ENCODE measurements at places on chromosomes 4 and X. TPM values are rescaled to one million over a fixed set of nuclear protein-coding genes. Genes with fewer than 3 reads are reported as not detected.

DNA sequence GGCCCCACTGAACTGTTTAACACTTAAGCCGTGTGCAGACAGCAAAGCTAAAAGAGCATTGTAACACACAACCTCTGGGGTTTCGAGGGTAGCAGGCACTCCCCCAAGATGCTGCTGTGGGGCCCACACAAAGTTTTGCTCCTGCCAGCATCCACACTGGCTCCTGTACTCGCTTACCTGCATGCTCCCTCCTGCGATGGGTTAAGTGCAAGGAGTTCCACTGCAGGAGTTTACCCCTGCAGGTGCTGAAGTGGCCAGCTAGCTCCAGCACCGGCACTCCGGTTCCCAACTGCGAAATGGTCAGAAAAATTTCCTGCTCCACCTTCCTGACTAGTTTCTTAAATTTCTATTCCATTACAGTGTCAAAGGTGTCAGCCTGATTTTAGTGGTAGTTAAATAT lies 443.5 kb downstream of the PCDH10 start:
- H3K4me3 ChIP-seq: no peak overlapping the region
- no peak for DNase-seq
- H3K27ac ChIP-seq: no peak overlapping the region
- H3K4me1 ChIP-seq: no peaks in the 10 kb centered on the region

DNA sequence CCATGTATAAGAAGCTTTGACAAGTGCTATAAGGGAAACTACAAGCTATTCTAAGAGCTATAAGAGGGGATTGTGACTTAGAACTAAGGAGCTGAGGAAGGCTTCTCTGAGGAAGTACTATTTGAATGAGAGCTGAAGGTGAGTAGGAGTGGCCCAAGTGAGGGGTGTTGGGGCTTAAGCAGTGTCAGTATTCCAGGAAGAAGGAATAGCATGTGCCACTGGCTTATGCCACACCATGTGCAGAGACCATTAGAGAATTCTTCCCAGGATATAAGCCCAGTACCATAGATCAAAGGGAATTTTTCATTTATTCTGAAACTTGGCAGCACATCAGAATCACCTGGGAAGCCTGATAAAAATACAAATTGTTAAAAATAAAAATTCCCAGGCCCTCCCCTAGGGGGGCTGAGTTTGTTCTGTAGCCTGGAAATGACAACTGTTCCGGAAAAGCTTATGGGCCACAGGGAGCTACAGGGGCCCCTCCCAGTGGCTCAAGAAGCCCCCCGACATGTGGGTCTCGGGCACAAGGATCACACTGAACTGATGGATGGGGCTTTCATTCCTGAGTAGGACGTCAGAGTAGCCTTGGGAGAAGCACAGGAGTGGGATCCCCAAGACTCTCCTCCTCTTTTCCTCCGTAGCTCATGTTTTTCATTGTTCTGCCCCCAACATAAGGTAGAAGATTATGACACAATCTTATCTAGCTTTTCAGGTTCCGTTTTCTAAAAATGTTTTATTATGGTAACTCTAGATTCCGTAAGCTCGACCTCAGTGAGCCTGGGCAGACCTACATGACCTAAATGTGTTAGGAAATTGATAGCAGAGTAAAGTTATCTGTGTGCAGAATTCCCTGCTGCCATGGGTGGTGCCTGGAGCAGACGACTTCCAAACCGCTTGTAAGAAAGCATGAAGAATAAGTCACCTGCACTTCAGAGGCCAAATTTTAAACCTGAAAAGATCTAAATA lies 119.3 kb downstream of the AFF1 start:
- peaks cover 17% of the 10 kb centered on the region for H3K4me1 ChIP-seq
- no peak overlapping the region for H3K27ac ChIP-seq
- H3K4me3 ChIP-seq: no peak overlapping the region

DNA sequence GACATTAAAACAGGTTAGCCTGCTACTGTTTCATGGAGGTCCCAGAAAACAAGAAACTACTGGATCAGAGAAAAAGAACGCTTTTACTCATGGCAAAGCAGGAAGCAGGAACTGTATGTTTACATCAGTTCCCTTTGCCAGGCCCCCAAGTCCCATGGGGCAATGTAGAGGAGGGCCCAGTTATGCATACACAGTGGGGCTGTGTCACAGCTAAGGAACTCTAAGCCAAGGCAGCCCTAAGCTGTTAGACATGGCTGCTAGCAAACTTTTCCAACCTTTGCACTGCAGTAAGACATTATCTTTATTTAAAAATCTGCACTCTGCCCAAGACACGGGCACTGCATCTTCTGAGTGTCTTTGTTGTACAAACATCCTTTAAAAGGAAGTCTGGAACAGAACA lies 975.8 kb downstream of the C4orf33 start:
- H3K4me1 ChIP-seq: no peaks in the 10 kb centered on the region
- no peak overlapping the region for H3K4me3 ChIP-seq
- DNase-seq: no peak
- H3K27ac ChIP-seq: no peak overlapping the region

DNA sequence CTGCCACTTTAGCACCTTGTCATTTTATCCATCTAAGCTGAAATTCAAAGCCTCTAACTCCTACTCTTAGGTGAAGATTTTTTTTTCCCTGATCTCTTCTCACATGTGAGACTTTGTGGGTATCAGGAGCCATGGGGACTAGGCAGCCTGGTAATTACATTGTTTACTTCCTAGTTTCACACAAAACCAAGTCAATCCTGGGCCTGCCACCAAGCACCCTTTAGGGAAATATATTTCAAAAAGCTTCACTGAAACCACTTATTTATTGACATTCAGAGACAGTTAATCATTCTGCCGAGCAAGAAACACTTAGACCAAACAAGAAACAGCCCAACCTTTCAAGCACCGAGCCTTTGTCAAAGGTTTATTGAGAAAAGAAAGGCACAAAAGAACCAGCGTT lies 200.0 kb downstream of the RELL1 start:
- H3K27ac ChIP-seq: no peak overlapping the region
- DNase-seq: no peak

DNA sequence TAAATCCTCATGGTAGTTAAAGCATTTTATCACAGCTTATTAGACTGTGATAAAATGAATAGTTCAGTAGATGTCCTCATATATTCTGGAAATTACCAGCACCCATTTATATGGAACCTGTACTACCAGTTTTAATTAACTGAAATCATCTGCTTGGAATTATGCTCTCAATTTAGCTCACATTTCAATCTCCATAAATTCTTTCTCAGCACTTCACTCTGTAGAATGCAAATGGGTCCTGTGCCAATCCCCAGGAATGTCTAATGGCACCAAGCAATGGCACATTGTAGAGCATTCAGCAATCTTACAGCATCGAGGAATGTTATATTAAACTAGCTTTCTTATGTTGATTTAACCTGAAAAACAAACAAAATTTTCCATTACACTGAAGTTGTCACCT lies 355.1 kb downstream of the PDHA2 start:
- H3K27me3 ChIP-seq: no peaks in the 10 kb centered on the region
- H3K27ac ChIP-seq: no peak overlapping the region
- H3K36me3 ChIP-seq: no peaks in the 10 kb centered on the region
- DNase-seq: no peak

ADH7 gene
- not detected for total RNA-seq

UNC5C gene
- total RNA-seq: not detected

TEX11 gene
- total RNA-seq: 0.10 TPM
